Amniotic stem cell (primary cell): ENCODE measurements at places on chromosomes 2 and 18.

GRCh38 chr2:147177071-147177857 lies 667.6 kb upstream of the ACVR2A start:
- DNase-seq = no peak

DNA sequence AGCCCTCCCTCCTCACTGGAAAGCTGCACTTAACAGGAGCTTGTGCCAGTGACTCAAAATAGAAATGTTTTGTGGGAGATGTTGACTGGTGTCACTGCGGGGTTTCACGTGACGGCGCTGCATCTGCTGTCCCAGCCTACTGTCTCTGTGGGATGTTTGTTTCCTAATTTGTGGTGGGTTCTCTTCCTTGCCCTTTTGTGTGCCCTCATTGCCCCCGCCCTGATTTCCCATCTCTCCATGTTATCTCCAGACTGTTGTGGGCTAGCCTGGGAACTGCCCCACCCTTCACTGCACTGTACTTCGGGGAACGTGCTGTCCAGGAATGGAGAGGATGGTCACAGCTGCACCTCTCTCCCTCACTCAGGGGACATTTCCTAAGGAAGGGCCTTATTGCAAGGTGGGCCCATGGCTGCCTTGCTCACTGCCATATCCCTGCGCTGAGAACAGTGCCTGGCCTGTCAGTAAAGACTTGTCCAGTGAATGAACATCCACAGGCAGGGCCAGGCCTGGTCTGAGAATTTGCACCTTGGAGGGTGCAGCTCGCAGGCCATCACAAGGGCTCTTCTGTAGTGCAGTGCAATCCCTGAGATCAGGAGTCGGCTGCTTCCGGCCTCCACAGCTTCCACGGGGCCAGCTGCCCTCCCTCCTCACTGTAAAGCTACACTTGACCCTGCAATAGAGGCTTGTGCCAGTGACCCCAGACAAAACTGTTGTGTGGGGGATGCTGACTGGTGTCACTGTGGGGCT lies 18.1 kb downstream of the ZAP70 start:
- no peak for DNase-seq

GRCh38 chr2:121043827-121044222 lies 241.2 kb downstream of the TFCP2L1 start:
- DNase-seq = no peak

- no peak for DNase-seq
Observed at GRCh38 chr2:726169-726568, 49.0 kb upstream of the TMEM18 start.

- DNase-seq = no peak
Observed at GRCh38 chr18:67301592-67301991, 214.9 kb downstream of the DSEL start.

GRCh38 chr18:36628435-36629137 lies 200.2 kb downstream of the TPGS2 start:
- DNase-seq = no peak

DNA sequence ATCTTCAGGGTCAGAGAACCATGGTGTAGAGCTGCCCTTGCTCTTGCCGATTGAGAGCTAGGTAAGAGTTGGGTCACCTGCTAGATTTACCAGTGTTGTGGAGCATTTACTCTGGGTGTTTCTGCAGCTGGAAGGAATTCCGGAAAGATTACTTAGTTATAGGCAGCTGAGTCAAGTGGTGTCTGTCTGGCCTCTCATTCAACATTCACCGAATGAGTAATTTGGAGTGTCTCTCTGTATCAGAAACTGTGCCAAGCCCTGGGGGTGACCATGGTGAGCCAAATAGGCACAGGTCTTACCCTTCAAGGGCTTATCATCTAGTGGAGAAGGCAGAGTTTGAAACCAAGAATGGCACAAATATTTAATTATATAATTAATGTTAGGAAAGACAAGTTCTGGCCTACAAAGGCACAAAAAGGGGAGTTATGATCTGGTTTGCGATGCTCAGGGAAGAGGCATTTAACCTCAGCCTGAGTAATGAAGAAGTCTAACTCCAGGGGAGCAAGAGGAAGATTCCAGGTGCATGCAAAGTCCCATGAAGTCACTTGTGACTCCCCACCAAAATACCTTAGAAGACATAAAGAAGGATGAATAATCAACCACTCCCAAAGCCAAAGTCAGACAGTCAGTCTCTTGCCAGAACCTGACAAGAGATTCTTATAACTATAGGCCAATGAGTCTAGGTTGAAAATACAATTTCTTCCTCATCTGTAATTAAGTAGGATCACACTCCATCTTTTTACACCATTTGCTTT lies 12.5 kb downstream of the SETBP1 start:
- DNase-seq = no peak

DNA sequence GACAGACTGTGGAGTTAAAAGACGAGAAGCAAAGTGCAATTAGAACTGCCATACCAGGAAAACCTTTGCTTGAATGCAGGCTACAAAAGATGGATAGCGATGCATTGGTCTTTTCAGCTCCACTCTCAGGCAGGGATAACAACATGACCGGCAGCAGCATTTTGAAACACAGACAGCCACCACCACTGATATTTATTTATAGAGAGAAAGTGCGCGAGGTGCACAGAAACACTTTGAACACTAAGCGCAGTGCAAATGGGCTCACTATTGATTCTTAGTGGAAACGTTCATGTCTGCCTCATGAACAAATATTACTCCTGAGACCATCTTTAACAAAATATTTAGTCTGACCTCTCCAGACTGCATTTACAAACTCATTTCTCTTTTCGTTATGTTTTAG lies 32.9 kb downstream of the CAVIN2 start:
- no peak for DNase-seq

GRCh38 chr2:172241222-172241621 lies 138.5 kb upstream of the DLX2 start:
- no peak for DNase-seq

- no peak for DNase-seq
Observed at GRCh38 chr18:12014521-12015415, 33.5 kb downstream of the IMPA2 start.

DNA sequence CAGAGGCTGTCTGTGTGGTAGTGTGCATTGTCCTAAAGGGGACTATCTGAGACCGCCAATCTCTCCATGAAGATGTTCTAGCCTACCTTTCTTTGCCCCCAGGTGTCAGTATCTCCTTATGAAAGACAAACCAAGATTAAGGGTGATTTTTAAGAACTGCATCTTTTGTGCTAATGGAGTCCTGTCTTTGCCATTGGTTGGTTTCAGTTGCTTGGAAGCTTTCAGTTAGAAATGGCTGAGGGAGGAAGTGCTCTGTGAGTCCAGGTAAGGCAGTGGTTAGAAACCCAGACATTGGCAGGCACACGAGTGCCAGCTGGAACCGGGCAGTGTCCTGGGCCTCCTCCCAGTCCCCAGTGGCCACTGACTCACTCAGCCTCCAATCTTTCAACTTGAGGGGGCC lies 111.3 kb downstream of the DOCK10 start:
- DNase-seq = no peak

- peak; percentile 12 for DNase-seq
Observed at GRCh38 chr2:176126929-176127773, 2.4 kb upstream of the HOXD8 start.

GRCh38 chr18:10564975-10565773 lies 39.3 kb downstream of the NAPG start:
- DNase-seq = no peak

GRCh38 chr2:31983762-31984467 lies 26.9 kb downstream of the MEMO1 start:
- DNase-seq = no peak

DNA sequence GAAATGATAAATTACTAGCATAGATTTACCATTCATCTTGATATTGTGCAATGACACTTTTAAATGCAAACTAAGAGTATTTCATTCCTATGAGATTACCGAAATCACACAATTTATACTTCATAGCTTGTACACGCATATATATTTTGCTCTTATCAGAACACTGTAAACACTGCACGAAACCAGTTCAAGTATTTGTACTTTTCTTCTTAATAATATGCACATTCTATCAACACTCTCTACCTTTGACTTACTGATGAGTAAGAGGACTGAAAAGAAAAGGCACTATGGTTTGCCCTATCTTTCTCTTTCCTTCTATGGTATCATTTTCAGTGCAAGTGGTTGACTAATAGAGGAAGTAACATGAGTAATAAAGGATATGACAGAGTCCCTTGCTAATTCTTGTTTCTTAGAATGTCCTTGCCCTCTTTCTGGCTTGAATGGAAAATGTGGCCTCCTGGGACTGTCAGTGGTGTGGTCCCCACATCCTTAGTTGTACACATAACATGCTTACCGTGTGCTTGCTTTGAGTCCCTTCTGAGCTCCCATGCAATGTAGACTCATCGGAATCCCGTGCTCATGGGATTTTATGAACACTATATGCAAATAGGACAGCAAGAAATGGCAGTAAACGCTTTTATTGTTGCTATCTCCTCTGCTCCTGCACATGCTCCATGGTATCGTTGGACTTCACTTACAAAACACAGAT lies 363.5 kb upstream of the TNP1 start:
- DNase-seq = peak; percentile 36

- DNase-seq = no peak
Observed at GRCh38 chr2:234025466-234025865, 25.0 kb upstream of the SPP2 start.

- DNase-seq = no peak
Observed at GRCh38 chr2:161676902-161677496, 52.8 kb downstream of the SLC4A10 start.

GRCh38 chr2:24179683-24180082 lies 4.8 kb downstream of the FAM228A start:
- DNase-seq = no peak

DNA sequence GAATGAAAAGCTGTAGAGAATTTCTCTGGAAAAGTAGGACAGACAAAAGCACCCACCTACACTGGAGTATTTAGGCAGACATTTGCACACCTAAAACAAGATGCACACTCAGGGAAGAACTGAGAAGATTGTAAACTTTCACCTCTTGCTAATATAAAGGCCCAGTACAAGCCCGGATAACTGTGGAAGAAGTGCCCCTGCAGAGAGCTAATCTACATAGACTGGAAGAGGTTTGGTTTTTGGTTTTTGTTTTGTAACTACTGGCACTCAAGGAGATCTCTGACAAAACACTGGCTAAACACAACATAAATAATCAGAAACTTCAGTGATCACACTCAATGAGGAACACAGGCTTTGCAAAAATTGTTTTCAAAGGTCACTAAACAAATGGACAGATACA lies 782.2 kb upstream of the SLC8A1 start:
- no peak for DNase-seq

- DNase-seq = no peak
Observed at GRCh38 chr2:54638103-54638502, 85.4 kb upstream of the EML6 start.

GRCh38 chr18:63774511-63774910 lies 707 bp upstream of the SERPINB7 start:
- DNase-seq = no peak

- no peak for DNase-seq
Observed at GRCh38 chr2:8849327-8849726, 11.9 kb upstream of the KIDINS220 start.

DNA sequence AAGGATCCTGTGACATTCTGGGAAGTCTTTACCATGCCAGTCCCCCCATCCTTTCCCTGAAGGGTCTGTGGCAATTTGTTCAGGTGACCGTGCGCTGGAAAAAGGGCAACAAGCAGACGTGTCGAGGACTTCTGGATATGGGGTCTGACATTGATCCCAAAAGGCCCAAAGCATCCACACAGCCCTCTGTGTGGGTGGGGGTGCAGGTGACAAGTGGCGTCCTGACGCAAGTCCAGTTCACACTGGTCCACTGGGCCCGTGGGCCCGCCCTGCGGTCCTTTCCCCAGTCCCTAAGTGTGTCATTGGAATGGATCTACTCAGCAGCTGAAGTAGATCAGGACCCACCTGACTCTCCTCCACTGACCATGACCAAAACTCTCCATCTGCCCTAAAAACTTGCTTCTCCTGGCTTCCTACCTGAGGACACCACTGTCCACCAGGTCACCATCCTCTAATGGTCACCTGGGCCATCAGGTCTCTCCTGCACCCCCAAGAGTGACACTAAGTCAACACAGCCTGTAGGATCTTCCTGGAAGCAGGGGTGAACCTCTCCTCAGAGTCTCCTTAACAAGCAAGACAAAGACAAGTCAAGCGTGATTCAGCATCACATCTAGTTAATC lies 85.6 kb upstream of the SLC66A3 start:
- no peak for DNase-seq

DNA sequence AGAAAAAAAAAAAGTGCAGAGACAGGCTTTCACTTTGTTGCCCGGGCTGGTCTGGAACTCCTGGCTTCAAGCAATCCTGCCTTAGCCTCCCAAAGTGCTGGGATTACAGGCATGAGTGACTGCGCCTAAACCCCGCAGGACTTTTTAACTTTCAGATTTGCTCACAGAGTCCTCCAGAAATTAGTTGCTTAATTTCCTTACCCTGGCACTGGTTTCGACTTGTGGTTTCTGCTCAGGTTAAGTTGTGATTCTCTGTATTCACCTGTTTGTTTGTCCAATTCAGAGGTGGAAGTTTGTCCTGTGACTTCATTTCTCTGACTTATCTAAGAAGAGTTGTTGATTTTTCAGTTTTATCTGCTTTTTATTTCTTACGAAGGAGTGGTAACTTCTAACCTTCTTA lies 238.1 kb downstream of the TMEM182 start:
- no peak for DNase-seq

DNA sequence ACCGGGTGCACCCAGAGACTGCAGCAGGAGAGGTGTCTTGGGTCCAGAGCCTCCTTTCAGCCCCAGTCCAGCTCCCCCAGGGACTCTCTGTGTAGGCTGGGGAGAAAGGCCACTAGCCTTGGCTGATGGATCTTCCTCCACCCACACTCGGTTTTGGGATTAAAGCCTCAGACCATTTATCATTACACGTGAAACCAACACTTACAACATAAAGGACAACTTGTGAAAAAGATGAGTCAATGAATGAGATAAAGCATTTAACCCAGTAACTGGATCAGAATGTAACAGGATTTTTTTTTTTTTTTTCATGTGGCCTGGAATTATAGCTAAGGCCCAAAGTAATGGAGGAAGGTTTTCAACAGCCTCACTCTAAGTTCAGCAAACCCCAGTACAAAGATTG lies 32.1 kb downstream of the NAT8 start:
- DNase-seq = no peak

GRCh38 chr2:190578158-190579057 lies 43.9 kb upstream of the NEMP2 start:
- no peak for DNase-seq

GRCh38 chr18:887716-888115 lies 17.0 kb upstream of the ADCYAP1 start:
- DNase-seq = no peak

- no peak for DNase-seq
Observed at GRCh38 chr2:38037325-38037724, 38.6 kb downstream of the CYP1B1 start.

- DNase-seq = no peak
Observed at GRCh38 chr2:3149441-3150217, 228.0 kb downstream of the EIPR1 start.

- no peak for DNase-seq
Observed at GRCh38 chr2:23745726-23746105, 181.2 kb downstream of the ATAD2B start.

- DNase-seq = peak; percentile 13
Observed at GRCh38 chr2:121860033-121860757, 104.7 kb downstream of the TSN start.
